ENCODE measurements at places on chromosomes 1 and 21.

- no peak for DNase-seq
These were observed 632 bp downstream of the TMEM79 start for GRCh38 chr1:156284757-156285156.

DNA sequence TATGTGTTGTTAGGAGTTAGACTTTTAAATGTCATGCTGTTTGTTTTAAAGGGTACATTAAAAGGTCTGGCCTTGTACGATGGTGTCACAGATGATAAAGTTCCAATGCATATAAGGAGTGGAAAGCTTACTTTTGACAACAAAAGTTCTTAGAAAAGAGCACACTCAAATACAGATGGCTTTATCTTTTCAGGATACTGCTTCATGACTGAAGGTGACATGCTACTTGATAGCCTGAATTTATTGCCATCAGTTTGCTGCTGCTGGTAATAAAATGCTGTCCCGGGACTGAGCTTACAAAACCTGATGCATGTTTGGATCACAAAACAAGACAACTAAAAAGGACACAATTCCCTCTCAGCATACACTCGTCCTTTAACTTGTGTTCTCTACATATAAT, 84.9 kb downstream of the TTC3 start:
- no peak for DNase-seq

DNA sequence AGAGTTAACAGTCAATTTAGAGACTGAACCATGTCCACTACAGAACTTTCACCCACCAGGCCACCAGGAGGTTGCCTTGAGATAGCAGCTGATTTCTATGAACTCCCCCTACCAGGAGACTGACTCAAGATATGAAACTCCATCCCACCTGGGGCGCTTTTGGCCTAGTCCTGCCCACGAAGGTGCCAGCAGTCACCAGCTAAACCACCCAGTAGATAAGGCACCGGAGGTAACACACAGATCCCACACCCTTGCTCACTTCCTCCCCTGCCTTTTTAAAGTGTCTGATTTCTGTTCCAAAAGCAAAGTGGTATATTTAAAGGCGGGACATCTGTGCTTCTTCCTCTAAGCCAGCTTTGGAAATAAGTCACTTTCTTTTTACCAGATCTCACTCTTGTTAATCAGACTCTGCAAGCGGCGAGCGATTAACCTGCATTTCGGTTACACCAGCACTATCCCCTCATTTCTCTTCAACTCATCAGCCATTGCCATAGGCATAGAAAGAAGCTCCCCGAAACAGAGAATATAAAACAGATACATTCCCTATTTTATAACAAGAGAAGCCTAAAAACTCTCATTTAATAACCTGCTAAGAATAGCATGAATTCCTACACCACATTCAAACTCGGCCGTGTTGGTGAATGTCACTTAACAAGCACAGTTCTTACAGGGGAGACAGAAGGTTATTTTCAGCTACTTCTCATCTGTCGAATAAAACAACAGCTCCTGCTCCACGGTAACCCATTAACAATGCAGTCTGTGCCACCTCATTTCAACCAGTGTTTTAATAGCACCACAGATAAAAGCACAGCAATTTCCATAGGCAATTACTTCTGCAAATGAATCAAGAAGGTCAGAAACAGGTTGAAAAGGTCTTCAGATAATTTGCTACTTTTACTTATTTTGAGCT, 318.1 kb downstream of the KCNH1 start:
- DNase-seq, result no peak

DNA sequence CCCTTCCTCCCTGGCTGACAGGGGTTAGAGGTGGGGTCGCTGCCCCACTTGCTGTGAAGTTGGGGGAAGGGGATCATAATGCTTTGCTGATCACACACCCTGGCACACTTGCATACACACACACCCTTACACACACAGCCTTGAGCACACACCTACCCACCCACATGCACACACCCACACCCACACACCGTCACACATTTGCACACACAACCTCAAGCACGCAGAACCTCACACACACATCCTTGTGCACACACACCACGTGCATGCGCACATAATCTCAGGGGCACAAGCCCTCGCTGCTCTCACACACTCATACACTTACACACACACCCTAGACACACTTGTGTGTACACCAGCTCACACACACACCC, 16.4 kb upstream of the TNFRSF8 start:
- DNase-seq, result no peak

DNA sequence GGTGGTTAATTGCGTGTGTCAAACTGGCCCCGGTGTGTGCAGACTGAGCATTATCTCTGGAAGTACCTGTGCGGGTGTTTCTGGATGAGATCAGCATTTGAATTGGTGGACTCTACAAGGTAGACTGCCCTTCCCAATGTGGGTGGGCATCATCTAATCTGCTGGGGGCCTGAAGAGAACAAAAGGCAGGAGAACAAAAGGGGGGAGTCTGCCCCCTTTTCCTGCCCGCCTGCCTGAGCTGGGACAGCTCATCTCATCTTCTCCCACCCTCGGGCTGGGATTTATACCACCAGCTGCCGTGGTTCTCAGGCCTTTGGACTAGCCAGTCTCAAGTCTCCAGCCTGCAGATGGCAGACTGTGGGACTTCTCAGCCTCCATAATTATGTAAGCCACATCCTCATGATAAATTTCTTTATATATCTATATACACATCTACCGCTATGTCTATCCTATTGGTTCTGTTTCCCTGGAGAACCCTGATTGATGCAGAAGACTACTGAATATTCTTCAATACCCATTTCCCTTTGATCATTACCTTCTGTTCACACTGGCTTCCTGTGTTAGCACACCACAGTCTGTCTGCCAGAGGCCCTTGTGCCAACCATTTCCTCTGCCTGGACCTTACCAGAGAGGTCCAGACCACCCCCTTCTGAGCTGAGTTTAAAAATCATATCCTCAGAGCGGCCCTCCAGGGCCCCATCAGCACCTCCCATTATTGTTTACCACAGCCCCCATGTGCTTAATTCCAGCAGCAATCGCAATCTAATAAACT, 25.2 kb downstream of the RCAN1 start:
- DNase-seq, result no peak

DNA sequence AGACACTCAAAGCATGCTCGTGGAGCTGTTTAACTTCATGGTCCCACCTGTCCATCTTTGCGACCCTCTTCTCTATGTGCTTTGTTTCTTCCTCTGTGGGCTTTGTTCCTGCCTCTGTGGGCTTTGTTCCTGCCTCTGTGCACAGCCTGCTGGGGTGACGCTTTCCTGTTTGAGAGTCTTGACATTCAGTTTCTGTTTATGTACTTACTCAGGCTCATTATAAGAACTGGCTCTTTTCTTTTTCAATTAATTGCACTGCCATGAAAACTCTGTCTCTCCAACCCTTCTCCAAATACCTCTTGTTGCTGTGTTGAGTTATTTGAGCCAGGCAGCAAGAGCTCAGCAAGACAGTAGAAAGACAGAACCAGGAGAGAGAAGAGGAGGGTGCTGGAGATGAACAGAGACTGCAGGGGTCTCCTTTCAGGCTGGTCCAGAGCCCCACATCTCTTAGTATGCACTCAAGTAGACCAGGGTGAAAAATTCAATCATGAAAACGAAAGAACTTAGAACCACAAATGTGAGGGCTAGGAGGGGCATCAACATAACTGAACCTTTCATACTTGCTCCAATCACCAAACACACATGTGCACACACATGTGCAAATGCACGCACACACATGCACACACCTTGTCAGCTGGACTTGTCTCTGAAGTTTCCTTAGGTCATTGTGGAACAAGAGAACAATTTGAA, 88.3 kb upstream of the SGIP1 start:
- DNase-seq, result peak; percentile 47

DNA sequence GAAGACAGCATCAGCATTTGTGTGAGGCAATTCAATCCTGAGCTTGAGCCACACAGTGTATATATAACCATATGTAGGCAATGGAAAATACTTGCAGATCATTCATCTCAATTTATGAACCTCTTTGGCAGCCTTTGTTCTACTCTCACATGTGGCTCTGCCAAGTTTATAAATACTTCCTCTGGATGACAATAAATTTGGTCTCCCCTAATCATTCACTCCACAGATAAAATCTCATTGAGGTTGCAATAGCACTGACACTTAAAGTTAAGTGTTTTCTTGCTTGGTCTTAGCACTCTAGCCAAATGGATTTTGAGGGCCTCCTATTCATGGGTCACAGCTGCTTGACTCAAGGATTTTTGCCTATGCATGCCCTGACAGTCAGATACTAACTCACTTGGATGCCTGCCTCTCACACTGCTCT, 136.6 kb upstream of the VANGL1 start:
- no peak for DNase-seq

DNA sequence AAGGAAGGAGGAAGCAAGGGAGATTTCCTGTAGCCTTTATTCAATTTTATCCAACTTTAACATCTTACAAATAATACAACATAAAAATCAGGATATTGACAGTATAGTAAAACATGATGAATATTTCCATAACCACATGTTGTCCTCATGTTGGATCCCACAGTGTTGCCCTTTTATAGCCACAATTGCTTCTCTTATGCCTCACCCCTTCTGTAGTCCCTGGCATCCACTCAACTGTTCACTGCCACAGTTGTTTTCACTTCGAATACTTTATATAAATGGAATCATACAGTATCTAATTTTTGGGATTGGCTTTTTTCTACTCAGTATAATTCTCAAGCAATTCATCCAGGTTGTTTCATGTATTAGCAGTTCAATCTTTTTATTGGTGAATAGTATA, 44.8 kb downstream of the SRSF11 start:
- no peak for DNase-seq

GRCh38 chr1:89363638-89364536, at the start of gene GBP6:
Gene GBP6, plus strand, starts transcription at chr1:89364059. Its CDS starts 4,493 bp downstream, at chr1:89368552.
- no peak for DNase-seq

DNA sequence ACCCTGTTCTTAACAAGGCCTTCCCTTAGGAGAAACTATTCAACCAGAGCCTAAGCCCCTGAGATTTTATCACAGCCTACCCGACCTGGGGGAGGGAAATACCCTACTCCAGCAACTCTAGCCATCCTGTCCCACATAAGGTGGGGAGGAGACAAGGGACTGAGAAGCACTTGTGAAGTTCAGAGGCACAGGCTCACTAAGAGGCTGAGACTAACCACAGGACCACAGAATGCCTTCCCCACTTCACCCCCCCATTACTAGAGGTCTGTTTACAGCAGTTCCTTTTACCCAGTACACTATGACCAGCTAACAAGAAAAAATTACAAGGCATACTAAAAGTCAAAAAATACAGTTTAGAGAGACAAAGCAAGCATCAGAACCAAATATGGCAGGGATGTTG, 86.8 kb downstream of the TEX35 start:
- DNase-seq, result no peak

GRCh38 chr1:27403065-27403726, 10.8 kb downstream of the GPR3 start:
- no peak for DNase-seq

GRCh38 chr1:196078691-196079090, 529.5 kb downstream of the KCNT2 start:
- no peak for DNase-seq

DNA sequence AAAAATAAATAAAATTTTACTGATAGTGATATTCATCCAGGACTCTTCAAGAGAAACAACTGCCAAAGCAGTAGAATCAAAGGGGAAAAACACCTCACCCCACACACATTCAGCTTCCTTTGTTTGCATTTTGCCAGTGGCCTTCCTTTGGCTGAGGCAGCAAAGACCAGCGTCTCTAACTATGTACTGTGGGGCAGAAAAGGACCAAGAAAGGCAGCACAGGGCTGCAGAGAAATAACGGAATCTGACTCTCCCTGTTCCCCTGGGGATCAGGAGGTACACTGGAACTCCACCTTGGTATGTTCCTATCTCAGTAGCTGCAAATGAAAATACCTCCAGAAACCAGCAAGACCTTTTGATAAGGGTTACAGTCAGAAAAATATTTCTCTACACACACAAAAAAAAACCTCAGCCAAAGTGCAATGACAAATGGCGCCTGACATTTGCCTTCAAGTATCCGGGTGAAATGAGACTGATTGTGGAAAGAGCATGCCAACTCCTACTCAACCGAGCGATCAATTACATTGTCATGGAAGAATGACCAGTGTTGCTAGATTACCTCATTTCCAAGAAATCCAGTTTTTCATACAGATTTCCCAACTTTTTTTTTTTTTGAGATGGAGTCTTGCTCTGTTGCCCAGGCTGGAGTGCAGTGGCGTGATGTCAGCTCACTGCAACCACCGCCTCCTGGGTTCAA, 50.9 kb downstream of the TARBP1 start:
- DNase-seq, result no peak

- no peak for DNase-seq
These were observed 89.7 kb downstream of the BCAR3 start for GRCh38 chr1:93591676-93592550.

- DNase-seq, result no peak
These were observed 76.1 kb upstream of the ZNF326 start for GRCh38 chr1:89918794-89919155.

GRCh38 chr1:24235921-24236788, 49.1 kb upstream of the IFNLR1 start:
- peak; percentile 13 for DNase-seq

GRCh38 chr1:95983831-95984230, 737.8 kb upstream of the PTBP2 start:
- no peak for DNase-seq

DNA sequence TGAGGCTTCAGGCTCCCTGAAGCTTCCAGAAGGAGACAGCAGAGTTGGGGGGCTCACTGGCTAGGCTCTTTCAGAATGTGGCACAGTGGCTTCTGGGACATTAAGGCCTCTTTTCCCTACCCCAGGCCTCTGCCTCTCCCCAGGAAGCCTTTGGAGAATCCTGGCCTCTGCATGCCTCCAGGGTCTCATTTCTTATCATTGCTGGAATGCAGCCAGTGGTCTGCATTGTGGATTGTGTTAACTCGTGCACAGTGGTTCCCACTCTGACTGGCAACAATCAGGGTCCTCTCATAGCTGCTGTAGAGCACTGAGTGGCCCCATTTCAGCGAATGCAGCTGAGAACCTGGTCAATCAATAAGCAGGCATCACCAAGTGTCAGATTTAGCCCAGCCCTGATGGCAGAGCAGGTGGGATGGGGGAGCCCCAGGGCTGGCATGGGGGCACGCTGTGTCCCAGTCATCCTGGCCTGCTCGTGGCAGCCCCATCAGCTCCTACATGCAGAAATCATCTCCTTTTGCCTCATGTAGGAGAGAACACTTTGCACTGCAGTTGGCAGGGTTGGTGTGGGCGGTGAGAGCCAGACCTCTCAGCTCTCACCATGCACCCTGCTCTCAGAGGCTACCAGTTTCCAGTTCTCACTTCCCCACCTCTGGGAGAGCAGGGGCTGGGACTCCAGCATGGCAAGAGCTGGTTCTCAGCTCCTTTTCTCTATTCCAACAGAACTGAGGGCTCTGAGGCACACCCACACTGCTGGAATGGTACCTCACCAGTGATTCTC, 13.4 kb downstream of the ADORA1 start:
- no peak for DNase-seq

DNA sequence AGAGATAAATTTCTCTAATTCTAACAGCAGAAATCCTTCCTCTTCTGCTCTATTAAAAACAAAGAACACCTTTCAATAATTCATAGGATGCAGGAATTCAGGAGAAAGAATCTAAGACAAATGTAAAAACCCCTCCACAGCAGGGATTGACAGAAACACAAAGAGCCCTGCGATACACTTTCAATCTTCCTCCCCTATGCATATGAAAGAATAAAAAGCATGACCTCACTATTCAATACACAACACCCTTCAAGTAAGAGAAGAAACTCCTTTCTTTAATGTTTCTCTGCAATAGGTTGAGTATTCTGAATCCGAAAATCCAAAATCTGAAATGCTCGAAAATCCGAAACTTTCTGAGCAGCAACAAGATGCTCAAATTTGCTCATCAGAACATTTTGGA, 17.1 kb downstream of the SRSF4 start:
- no peak for DNase-seq

Measured in stimulated activated CD4-positive, alpha-beta T cell treated with anti-CD3 and anti-CD28 coated beads, Interleukin-12 subunit alpha, Interleukin-12 subunit beta, amount 100 ng/mL, for 4 hours (primary cell).